ENCODE measurements at places on chromosomes 16 and 17. TPM values are rescaled to one million over a fixed set of nuclear protein-coding genes. Genes with fewer than 3 reads are reported as not detected.

DNA sequence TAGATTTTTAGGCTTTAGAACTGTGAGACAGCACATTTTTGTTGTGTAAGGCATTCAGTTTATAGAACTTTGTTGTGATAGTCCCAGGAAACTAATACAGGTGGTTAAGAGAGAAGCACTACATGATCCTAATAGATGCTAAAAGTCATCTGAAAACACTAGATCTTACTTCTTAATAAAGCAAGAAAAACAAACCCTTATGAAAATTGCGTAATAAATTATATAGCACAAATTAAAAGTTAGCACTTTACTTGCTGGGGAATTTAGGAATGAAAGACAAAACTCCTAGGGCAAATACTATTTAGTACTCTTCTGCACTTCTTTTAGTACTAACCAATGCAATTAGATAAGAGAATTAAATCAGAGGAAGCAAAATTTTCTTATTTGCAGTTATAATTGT, 163.3 kb upstream of the SHISA6 start:
- DNase-seq, result no peak

- no peak for DNase-seq
Observed at GRCh38 chr17:5883775-5884665, 186.2 kb upstream of the WSCD1 start.

Gene FLII
- total RNA-seq, result 250 TPM

- DNase-seq, result no peak
Observed at GRCh38 chr16:28218109-28218508, 6.3 kb upstream of the XPO6 start.

DNA sequence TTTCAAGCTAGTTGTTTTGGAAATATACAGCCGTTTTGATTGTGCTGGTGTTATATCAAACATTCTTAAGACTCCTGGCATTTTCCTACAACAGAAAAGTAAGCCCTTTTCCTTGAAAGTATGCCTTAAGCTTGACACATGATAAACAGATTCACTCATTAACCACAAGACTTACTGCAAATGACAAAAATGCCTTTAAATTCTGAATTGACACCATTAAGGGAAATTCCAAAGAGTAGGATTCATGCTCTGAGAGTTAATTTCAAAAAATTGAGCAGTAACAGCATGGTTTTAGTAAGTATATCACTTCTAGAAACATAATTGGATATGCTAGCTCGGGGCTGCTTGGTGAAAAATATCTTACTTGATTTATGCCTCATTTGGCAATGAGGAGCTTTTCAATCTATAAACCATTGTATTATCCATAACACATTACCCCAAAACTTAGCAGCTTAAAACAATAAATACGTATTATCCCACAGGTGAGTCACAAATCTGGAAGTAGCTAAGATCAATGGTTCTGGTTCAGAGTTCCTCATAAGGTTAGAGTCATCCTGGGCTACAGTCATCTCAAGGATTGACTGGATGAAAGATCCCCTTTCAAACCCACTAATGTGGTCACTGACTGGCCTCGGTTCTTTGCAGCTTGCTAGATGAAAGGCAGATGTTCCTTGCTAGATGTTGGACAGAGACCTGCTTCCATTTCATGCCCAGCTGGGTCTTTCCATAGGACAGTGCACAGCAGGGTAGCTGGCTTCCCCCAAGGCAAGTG, 8.2 kb upstream of the PHAF1 start:
- DNase-seq, result no peak

DNA sequence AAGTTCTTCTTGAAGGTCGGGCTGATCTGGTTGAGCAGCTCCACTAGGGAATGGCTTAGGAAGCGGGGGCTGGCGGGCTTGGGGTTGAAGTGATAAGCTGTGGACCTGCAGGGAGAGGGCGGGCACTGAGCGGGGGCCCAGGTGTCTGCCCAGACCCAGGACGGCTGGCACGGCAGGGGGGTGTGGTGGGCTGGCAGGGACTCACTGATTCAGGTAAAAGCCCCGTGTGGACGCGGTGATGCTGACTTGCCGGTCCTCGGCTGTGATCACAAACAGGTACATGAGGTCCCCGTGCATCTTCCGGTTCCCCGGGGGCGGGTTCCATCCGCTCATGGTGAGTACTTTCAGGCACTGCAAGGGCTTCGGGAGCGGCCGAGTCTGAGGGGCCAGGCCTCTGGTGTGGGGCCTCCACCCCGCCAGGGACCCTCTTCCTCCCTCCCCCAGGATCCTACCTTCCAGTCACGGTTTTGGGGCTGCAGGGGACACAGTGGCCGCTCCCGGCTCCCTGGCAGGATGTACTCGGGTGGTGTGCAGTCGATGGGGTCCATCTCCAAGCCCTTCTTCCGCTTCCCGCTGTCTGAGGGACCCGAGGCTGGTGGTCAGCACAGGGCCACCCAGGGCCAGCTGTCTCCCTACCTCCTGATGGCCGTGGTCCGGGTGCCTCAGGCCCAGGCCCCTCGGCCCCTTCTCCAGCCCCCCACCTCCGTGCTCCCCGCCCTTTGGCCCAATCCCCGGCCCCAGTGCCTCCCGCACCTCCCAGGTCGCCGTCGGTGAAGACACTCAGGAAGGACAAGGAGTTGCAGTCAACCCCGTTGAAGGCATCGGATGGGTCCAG, 10.2 kb downstream of the CLUH start:
- peak; percentile 81 for DNase-seq

- DNase-seq, result no peak
Observed at GRCh38 chr17:46911311-46911710, 11.6 kb upstream of the GOSR2 start.

GRCh38 chr17:31523862-31524730, 132.6 kb downstream of the RAB11FIP4 start:
- peak; percentile 61 for DNase-seq

Gene CLEC18B
- total RNA-seq, result 3.0 TPM

DNA sequence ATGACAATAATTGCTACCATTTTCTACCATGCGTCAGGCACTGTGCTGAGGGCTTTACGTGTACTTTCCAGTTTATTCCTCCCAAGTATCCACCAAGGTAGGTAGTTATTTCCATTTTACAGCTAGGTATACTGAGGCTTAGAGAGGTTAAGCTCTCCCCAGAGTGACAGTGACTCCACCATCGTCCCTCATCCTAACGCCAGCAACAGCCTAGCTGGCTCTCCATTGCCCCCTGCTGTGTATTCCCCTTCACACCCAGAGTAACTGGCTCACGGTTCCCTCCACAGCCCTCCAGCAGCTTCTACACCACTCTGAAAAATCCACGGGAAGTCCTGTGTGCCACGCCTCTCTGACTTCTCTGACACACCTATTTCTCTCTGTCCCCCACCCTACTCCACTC, 7.1 kb upstream of the ASGR1 start:
- no peak for DNase-seq

GRCh38 chr17:66675273-66675990, 159.5 kb upstream of the CACNG5 start:
- no peak for DNase-seq

Gene KRT24
- not detected for total RNA-seq

Gene DLX4
- 0.39 TPM for total RNA-seq

DNA sequence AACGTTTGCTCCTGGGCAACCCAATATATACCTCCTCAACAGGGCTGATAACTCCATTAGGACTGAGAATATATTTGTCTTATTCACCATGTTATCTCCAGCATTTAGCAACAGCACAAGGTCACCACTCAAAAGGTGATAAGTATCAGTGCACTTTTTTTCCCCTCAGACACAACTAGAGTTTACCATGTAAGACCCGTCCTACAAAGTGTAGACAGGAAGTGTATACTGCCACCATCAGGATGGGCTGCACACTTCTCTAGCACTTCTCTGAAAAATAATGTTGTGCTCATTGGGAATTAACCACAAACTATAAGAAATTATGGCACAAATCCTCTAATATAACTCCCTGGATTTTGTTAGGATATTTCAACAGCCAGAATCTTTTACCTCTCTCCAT, 5.7 kb upstream of the VAT1L start:
- no peak for DNase-seq

GRCh38 chr17:39213852-39214251, 11.9 kb downstream of the STAC2 start:
- no peak for DNase-seq

Gene SEZ6L2
- total RNA-seq, result 1.4 TPM

- no peak for DNase-seq
Observed at GRCh38 chr16:82360024-82360783, 190.2 kb upstream of the MPHOSPH6 start.

- no peak for DNase-seq
Observed at GRCh38 chr17:29573558-29573869, 5.0 kb downstream of the TP53I13 start.

DNA sequence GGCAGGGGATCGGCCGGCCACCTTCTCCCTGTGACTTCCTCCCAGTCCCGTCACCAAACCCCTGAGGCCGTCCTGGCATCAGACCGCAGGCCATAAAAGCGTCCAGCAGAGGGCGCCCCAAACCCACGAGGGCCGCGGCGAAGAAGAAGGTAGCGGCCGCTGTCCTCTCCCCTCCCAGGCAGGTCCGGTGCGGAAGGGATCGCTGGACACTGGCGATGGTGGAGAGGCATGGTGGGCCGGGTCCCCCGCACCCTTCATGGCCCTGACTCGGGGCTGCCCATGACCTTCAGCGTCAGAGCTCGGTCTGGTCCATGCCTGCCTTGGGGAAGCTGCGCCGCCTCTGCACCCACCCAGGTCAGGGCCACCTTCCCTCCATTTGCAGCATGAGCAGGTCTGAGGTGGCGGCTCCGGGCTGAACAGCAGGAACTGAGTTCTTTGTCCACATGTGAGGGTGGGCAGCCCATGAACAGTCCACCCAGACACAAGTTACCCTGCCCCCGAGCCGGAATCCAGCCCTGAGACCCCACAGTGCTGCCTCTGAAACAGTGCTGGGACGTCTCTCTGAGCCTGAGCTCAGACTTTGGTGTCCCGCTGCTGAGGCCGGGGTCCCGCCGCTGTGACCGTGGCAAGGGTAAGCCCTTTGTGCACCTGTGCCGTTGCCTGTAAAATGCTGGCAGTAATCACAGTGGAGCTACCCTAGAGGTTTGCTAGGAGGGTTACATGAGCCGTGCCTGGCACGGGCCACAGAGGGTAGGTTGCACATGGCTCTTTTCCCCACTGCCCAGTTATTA, 40.8 kb upstream of the CMIP start:
- DNase-seq, result peak; percentile 89

- no peak for DNase-seq
Observed at GRCh38 chr16:13130586-13130985, 229.2 kb downstream of the SHISA9 start.

DNA sequence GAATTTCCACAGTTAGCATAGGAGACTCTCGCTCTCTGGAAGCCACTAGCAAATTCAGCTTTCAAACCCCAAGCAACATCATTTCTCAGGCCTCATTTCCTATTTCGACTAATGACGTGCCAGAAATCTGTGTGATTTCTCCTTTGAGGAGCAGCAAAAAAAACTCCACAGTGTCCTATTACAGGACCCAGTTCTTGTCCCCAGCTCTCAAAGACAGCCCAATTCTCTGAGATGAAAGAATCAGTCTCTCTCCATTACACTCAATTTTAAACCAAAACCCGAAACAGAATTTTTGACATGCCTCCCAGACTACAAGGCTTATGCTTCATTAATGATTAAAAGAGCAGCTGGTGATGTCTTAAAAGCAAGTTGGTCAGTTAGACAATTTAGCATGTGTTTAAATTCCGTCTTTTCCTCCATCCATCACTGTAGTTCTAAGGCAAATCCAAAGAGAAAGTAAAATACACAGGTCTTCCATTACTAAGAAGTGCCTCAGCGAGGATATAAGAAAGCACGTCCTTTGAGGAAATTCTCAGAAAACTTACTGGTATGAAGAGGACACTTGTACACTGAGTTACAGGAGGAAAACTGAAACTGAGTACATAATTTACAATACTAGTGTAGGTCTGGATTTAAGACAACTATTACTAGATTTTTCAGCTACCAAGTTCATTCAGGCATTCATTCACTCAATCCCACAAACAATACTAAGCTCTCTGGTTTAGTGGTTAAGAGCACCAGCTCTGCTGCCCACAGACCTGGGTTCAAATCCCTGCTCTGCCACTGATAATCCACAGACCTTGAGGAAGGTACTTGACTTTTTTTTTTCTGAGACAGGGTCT, 12.5 kb downstream of the TOM1L2 start:
- DNase-seq, result no peak

Gene TUBD1
- 12.0 TPM for total RNA-seq
